ENCODE measurements at places on chromosomes 5 and 9.

DNA sequence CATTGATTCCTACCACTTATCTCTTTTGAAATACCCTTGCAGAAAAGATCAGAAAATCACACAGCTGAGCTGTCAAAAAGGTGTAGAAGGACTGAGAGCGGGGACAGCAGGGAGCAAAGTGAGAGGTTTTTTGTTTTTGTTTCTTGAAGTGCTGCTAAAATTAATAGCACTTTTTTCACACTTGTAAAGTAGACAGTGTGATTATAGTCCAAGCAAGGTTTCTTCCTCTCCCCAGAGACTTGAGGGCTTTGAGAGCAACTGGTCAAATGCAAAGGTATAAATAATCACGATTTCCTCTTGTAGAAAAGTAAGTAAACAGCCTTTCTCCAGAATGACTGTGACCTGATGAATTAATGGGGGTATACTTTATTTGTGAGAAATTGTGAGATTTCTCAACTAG, 326.9 kb downstream of the ZNF608 start:
- DNase-seq, result no peak

GRCh38 chr5:75734913-75735789, 17.9 kb upstream of the POC5 start:
- DNase-seq, result peak; percentile 32

- no peak for DNase-seq
These were observed 19.9 kb downstream of the SEMA4D start for GRCh38 chr9:89477811-89478630.

- DNase-seq, result no peak
These were observed 548.3 kb upstream of the CDH18 start for GRCh38 chr5:20536341-20536740.

- DNase-seq, result no peak
These were observed 11.3 kb downstream of the DBN1 start for GRCh38 chr5:177462021-177462670.

- DNase-seq, result no peak
These were observed 237.2 kb upstream of the CTNND2 start for GRCh38 chr5:12141496-12141895.

- DNase-seq, result no peak
These were observed 184.5 kb downstream of the FBN2 start for GRCh38 chr5:128353441-128354107.

DNA sequence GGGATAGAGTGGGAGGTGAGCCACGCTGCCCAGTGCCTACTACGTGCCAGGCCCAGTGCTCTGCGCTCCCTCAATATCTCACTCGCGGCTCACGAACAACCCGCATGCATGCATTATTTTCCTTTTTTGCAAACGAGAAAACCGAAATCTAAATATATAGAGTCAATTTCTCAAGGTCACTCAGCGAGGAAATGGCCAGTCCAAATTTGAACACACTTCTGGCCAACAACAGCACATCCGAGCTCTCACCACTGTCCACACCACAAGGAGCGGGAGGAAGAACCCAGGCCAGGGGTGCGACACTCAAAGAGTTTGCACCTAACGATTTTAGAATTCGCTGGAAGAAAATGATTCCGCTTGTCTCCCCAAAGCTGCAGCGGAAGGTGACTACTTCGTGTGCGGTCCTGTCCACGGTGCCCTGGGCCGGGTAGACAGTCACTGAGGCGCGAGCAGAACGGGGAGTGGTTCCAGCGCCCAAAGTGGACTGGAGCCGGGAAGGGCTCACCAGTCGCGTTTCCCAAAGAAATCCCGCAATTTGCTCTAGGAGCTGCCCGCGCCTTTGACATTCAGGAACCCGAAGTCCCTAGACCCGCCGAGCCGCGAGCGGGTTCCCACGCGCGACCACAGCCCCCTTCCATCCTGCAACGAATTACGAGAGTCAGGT, 1.1 kb upstream of the TLX3 start:
- no peak for DNase-seq

- DNase-seq, result no peak
These were observed 39.5 kb downstream of the MED10 start for GRCh38 chr5:6338871-6339270.

DNA sequence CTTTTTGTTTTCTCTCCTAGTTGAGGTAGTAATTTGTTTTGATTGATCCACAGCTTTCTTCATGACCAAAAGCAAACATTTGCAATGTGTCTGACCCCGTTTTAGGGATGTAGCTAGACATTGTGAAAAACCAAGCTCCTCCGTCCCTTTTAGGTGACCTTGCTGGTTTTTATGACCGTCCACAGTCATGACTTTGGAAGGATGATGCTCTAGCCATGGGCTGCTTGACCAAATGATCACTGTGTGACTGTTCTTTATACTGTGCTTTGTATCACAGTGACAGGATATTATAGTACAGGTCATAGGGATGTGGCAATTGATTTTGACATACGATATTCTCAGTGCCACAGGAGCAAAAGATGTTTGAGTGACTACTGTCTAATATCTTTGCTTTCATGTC, 54.4 kb downstream of the KCNN2 start:
- DNase-seq, result no peak

DNA sequence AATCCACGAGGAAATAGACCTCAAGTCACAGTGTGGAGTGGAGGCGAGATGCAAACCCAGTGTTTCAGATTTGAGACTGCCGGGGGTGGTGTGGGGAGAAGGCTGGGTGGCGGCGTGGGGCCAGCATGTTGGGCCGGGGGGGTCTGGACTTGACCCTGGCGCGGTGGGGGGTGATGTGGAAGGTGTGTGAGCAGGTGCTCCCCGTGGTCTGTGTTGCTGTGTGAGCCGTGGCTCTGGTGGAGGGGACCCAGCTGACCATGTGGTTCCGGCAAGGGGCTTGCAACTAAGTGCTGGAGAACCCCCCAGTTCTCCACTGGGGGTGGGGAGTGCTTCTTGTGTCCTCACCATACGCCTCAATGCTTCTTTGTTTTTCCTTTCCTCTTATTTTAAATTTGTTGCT, 25.8 kb downstream of the PRRC2B start:
- DNase-seq, result no peak

DNA sequence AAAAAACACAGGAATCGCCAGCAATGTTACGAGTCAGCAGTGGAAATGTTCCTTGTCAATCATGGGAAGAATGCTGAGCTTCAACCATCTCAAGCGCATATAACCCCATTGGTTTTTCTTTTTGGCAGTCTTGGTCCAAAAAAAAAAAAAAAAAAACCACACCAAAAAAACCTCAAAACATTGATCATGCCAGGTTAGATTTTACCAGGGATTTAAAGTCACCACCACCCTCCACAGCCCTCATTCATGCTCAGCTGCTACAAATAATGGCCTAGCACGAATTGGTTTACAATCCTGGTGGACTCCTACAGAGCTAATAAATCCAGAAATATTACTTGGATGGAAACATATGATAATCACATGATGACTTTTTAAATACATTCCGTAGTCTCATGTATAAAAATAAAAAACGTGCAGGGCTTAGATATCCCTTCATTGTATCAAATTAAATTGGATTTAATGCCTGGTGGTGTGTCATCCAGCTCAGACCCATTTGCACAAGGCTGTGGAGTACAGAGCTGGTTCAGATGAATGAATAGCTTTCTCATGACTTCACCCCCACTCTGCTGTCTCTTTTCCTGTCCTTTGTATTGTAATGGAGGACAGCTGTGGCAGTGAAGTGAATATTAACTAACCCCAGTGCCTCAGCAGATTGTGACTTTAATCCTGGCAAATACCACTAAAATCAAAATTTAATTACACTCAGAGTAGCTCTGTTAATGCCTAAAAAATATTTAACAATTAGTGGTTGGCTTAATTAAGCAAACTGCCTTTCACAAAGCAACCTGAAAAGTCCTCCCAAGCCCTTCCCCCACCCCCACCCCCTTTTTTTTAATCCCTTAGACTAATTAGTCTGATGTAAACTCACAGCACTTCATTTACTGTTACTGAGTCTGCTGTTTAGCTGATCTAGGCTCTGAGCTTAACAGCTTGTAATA, 626.5 kb upstream of the ZNF608 start:
- DNase-seq, result peak; percentile 43

DNA sequence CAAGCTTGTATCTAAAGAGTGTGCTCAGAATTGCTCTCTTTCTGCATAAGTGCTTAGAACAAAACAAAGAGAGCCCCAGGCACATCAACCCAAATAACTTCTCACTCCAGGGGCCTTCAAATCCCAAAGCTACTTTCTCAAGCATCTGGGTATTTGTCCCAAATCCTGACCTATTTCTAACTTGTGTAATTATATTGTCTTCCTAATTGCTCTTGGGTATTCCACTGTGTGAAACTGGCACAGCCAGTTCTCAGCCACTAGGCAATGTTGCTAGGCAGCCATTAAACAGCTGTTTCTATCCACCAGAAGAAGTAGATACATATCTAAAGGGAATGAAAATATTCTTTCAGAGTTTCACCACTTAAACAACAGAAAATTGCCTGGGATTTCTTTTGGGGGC, 198.8 kb downstream of the PRELID2 start:
- no peak for DNase-seq

DNA sequence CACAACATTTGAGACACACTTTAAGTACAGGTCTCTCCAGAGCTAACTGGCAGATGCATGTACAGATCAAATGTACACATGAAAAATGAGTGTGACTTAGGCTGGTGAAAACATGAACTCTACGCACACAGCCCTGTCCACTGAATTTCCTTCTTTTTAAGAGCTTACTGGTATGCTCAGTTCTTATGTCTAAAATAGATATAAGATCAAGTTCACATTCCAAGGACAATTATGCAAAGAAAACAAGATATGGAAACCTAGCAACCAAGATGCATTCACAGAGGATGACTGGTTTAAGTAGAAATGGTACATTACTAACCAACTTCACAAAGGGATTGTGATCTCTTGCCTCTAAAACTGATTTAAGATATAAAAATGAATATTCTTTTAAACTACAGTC, 56.7 kb downstream of the TLE1 start:
- no peak for DNase-seq

DNA sequence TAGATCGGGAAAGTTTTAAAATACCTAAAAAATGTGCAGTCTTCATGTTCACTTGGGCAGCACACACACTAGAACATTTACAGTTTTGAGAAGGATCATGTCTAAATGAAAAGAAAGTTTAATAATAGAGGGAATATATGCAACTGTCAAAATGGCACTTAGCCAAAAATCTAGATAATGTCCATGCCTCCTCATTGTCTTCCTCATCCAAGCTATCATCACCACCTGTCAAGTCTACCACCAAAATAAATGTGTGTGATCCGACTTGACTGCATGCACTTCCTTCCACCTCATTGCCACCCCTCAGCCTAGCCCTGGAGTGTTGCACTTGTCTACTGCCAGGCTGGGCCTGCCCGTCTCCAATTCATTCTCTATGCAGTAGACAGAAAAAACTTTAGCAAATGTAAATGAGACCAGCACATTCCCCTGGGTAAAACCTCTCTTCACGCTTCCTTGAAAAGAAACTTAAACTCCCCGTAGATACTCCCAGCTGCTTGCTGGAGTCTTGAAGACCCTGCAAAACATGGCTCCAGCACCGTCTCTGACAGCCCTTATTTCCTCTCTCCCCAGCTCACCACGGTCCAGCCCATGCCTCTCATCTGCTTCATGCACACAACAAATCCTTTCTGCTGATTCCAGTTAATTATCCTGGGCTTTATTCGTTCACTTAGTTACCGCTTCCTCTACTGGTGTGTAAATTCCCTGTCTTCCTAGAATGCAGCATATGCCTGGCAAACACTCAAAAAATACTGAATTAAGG, 66.9 kb downstream of the FANCC start:
- DNase-seq, result peak; percentile 10

DNA sequence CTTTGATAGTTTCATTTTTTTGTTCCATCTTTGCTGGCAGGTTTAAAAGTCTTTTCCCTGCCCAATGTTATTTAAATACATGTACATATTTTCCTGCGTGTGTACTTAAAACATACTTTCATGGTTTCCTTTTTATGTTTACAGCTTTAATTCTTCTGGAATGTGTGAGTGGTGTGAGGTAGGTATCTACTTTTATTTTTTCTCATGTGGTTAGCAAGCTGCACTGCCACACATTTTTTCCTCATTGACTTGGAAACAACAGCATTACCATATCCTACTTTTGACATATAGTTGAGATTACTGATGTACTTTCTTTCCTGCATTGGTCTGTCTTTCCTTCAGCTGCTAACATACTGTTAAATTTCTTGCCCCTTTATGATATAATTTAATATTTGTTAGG, 51.4 kb upstream of the COL15A1 start:
- DNase-seq, result no peak

DNA sequence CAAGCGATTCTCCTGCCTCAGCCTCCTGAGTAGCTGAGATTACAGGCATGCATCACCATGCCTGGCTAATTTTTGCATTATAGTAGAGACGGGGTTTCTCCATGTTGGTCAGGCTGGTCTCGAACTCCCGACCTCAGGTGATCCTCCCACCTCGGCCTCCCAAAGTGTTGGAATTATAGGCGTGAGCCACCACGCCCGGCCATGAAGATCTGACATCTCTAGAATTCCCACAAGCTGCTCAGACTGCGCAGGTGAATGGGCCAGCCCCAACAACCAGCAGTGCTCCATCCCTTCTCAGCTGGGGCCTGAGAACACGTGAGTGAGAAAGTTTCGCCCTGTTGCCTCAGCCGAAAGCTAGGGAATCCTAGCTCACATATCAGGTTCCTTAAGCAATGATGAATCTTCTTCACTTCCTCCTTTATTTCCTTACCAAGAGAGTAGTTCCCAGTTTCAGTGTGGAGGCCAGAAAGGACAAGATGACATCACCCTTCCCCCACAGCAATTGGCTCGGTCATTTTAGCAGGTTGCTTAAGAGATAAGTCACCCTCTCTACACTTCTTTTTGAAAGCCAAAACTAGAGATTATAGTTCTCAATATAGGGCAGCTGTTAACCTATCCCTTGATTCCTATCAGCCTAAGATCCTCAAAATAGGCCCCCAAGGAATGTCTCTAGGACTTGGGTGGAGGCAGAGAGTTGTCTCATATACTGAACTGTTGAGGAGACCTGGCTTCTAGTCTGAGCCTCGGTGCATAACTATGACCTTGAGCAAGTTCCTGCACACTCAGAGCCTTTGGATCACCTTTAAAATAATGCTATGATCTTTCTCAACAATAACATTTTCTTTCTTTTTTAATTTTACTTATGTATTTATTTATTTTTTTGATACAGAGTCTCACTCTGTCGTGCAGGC, 23.9 kb upstream of the PPP2CA start:
- DNase-seq, result no peak

- DNase-seq, result no peak
These were observed 7.2 kb downstream of the NACC2 start for GRCh38 chr9:136087741-136088480.

DNA sequence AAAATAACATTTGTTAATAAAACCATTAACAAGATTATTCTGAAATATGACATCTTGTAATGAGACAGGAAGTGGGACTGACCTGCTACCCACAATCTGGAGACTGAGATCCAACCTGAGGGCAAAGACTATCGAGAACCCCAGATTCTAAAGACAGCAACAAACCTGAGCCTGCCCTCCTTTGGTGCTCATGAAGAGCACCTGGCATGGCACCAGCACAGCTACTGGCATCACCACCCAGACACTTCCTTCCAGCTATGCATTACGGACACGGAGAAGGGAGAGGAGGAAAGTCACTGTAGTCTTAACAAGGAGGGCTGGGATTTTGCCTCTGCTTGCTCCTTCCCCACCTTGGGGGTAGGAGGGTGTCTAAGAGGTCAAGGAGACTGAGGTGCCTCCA, 105.5 kb downstream of the AUH start:
- DNase-seq, result no peak

- DNase-seq, result no peak
These were observed 351.0 kb downstream of the SPOCK1 start for GRCh38 chr5:137148159-137148558.

GRCh38 chr5:171122372-171122771, 186.7 kb upstream of the TLX3 start:
- peak; percentile 51 for DNase-seq

- no peak for DNase-seq
These were observed 90.7 kb downstream of the PTCH1 start for GRCh38 chr9:95425910-95426551.

GRCh38 chr5:56638061-56638621, 177.2 kb upstream of the MAP3K1 start:
- peak; percentile 85 for DNase-seq

All from NCI-H345 (cell line).